Activated CD4-positive, alpha-beta memory T cell treated with anti-CD3 and anti-CD28 coated beads for 36 hours (primary cell): ENCODE measurements at places on chromosomes 7 and 10. TPM values are rescaled to one million over a fixed set of nuclear protein-coding genes. Genes with fewer than 3 reads are reported as not detected.

DNA sequence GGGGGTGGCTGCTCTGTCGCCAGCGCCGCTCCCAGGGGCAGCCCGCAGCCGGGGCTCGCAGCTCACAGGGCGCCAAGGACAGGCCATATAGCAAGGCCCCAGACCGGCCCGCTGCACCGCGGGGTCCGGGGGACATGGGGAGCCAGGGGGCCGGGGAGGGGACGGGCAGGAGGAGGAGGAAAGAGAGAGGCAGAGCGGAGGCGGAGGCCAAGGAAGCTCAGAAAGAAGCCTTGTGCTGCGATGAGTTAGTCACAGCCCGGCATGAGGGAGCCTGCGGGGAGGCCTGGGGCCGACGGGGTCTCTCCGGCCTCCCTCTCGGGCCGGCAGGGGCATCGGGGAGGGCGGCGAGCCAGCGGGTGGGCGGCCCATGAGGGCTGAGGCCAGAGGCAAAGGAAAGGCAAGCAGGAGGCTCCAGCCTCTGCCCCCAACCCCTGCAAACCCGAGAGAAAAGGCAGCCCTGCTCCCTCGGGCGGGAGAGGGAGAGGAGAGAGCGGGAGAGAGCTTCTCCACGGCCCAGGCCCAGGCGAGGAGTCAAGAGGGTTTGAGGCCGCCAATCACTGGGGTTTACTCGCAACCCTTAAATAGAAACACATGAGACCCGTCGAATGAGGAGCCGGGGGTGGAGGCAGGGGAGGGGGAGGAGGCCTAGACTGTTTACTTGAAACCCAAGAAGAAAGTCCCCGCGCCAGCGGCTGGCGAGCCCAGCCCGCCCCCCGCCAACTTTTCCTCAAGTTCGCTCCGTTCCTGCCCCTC lies 167.9 kb downstream of the NEURL1 start:
- peak overlapping the region; percentile 73 for H3K27ac ChIP-seq
- DNase-seq: peak; percentile 67
- H3K4me3 ChIP-seq: peak overlapping the region; percentile 82
- H3K36me3 ChIP-seq: peaks cover 16% of the 10 kb centered on the region
- peaks cover 2% of the 10 kb centered on the region for H3K4me1 ChIP-seq

- peaks cover 27% of the 10 kb centered on the region for H3K4me1 ChIP-seq
- H3K27me3 ChIP-seq: no peaks in the 10 kb centered on the region
- peaks cover 20% of the 10 kb centered on the region for H3K36me3 ChIP-seq
- H3K27ac ChIP-seq: no peak overlapping the region
These were observed 102.5 kb upstream of the RPA3 start for GRCh38 chr7:7820939-7821338.

DNA sequence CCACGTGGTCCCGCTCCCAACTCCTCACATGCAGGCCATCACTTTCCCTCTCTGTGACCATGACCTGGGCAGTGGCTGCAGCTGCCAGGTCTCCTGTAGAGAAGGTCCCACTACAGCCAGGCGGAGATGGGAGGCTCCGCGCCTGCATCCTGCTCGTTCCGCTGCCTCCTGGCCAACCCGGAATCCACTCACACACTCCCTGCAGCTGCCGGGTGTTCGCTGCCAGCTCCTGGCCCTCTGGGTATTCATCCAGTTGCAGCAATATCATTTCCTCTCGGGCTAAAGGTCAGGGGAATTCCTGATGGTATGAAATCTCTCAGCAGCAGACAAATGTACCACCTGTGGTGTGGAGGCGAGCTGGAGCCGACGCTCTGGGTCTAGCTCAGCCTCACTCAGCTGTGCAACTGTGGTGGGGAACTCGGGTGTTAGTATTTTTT lies 65.7 kb downstream of the TLL2 start:
- H3K4me1 ChIP-seq: no peaks in the 10 kb centered on the region
- H3K27me3 ChIP-seq: peaks cover 22% of the 10 kb centered on the region
- no peak for DNase-seq
- H3K36me3 ChIP-seq: no peaks in the 10 kb centered on the region
- no peak overlapping the region for H3K27ac ChIP-seq

SMKR1 gene
- total RNA-seq: 2.0 TPM

ACTL6B gene
- total RNA-seq: not detected

KLF14 gene
- not detected for total RNA-seq
